ENCODE measurements at places on chromosomes 13 and 19. TPM values are rescaled to one million over a fixed set of nuclear protein-coding genes. Genes with fewer than 3 reads are reported as not detected.

CYP2A7 gene
- not detected for total RNA-seq

IFT88 gene
- 7.1 TPM for total RNA-seq

DNA sequence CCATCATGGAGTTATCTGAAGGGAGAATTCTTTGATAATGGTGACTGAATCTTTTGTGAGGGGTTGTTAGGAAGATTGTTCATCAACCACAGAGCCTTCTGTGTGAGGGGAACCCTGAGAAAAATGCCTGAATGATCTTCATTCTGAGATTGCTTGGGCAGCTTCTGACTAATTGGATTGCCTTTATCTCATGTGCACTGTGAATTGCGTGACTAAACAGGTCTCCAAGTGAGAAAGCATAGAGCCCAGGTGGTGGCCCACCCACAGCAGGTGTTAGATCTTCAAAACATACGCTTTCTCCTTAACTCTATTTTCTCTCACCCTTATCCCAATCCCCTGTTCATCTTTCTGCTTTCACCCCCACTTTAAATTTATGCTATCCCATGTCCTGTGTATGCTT is 58.3 kb downstream of the DOCK9 start:
- no peak overlapping the region for H3K27ac ChIP-seq
- H3K4me1 ChIP-seq = no peaks in the 10 kb centered on the region
- DNase-seq = no peak
- no peak overlapping the region for H3K4me3 ChIP-seq

HNRNPA1L2 gene
- total RNA-seq = 1.0 TPM

SBSN gene
- total RNA-seq = not detected
